ENCODE measurements at places on chromosomes 16 and 17.

GRCh38 chr16:57304169-57305061, 19.9 kb upstream of the PLLP start:
- DNase-seq: peak; percentile 89

GRCh38 chr17:8681170-8681949, 50.8 kb upstream of the MYH10 start:
- peak; percentile 64 for DNase-seq

- DNase-seq: no peak
Measured at GRCh38 chr17:8890671-8891070, 23.2 kb upstream of the PIK3R6 start.

DNA sequence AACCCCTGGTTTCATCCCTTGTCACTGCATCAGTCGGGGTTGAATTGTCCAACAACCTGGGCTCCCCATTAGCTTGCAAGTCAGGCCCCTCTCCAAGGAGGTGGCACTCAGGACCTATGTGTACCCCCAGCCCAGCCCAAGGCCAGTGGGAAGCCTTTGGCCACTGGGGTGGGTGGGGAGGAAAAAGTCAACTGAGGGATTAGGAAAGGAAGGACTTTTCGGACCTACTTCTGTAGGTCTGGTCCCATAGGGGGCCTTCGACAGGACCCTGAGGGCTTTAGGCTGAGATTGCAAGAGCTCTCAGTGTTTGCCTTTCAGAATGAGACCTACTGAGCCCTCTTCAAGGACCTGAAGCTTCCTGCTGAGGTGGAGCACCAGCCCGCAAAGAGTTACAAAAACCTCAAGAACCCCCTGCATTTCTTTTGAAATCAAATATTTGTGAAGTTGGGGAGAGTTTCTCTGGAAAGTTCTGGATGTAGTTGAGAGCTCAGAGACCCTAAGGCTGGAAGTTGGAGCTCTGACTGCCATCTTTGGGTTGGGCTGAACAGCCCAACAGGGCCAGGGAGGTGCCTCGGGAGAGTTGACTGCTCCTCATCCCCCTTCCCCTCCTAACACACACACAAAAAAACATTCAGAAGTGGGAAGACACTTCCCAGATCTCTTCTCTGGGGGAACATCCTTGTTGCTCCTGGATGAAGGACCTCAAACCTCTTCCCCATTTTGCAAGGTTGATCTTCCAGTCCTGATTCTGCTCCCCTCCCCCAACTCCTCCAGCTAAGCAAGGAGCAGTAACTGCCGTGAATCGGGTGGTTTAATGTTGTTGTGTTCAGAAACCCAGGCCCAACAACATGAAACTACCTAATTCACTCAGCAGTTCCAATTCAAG, 5.8 kb upstream of the HOXB9 start:
- DNase-seq: no peak

DNA sequence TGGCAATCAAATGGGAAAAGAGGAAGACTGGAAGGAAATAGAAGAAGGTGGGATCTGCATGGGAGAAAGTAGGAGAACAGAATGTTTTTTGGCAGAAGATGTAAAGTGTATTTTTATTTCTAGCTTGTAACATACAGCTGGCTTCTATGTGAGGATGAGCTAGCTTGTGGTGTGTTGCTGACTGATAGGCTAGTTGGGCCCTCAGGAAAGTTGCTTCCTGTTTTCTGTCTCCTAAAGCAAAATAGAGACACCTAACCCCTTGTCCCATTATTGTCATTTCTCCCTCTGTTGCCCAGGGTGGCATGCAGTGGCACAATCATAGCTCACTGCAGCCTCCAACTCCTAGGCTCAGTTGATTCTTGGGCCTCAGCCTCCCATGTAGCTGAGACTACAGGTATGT, 15.9 kb downstream of the TNRC6A start:
- DNase-seq: no peak

DNA sequence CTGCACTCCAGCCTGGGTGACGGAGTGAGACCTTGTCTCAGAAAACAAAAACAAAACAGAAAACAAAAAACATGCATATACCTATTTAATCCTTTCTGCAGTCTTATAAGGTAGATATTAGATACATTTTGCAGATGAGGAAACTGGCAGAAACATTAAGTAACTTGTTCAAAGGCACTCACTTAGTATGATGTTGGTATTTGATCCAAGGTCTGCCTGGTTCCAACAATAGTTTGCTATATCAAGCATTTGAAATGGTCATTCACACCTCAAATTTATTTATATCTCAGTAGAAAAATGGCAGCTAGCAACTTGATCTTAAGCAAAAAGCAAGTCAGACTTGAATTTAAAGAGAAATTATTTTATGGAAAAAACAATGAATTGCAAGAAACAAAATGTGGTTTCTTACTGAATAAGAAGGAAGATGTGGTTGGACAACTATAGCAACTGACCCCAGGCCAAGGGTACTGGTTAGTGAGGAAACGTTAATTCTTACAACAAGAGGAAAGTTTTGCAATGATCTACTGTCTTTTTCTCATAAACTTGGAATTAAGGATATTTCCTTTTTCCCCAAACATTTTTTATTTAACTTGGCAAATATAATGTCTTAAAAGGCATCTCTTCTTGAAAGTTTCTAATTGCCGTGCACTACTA, 19.7 kb downstream of the DHRS7B start:
- no peak for DNase-seq

DNA sequence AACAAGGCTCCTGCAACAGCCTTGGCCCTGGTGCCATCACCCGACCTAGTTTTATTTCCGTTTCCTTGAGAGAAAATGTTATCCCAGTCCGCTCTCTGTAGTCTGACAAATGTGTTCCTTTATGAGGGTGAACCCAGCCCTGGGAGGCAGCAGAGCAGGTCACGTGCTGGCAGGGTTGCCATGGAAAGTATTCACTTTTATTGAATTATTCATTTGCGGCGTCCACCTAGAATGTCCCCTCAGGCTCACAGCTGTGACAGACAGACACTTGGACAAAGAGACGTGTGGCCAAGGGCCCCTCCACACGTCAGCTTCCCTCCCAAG, 90.0 kb downstream of the WSCD1 start:
- no peak for DNase-seq

All from dermis blood vessel endothelial cell (primary cell).